ENCODE measurements at places on chromosomes 13 and 19. TPM values are rescaled to one million over a fixed set of nuclear protein-coding genes. Genes with fewer than 3 reads are reported as not detected.

LGALS4 gene
- 0.20 TPM for total RNA-seq

ICAM4 gene
- 0.71 TPM for total RNA-seq

S1PR2 gene
- total RNA-seq = 4.7 TPM

SYNE4 gene
- 1.2 TPM for total RNA-seq

TSKS gene
- total RNA-seq = 0.10 TPM

SIGLEC10 gene
- not detected for total RNA-seq

VAV1 gene
- total RNA-seq = 0.14 TPM

RXFP2 gene
- total RNA-seq = not detected

RPS16 gene
- total RNA-seq = 323 TPM

IL11 gene
- total RNA-seq = 3.7 TPM

USPL1 gene
- total RNA-seq = 12.4 TPM

- no peak for DNase-seq
Observed at GRCh38 chr19:18453269-18454024, 15.5 kb upstream of the ISYNA1 start.

GRCh38 chr19:9566729-9567128 lies 17.6 kb downstream of the ZNF121 start:
- no peak for DNase-seq

- peak; percentile 99 for DNase-seq
Observed at GRCh38 chr19:6103217-6103644, 7.1 kb downstream of the RFX2 start.

GRCh38 chr19:28034936-28035335 lies 1178.0 kb downstream of the UQCRFS1 start:
- DNase-seq = no peak

DNA sequence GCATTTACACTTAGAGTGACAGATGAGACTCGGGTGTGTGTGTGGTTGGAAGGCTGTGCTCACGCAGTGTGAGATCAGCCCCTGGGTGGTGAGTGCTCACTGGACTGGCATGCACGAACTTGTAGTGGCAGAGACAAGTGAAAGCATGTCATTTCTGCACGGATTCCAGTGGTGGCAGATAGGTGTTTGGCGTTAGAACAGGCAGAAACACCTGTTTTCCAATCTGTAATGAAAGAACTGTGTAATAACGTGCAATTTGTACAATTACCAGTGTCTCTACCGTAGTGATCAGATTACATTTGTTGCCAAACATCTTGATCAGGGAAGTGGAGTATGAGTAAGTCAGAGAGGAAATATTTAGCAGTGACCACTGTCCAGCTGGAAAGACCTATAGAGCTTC lies 8.2 kb downstream of the LAMP1 start:
- peak; percentile 92 for DNase-seq

GRCh38 chr13:91596842-91597241 lies 198.4 kb downstream of the GPC5 start:
- DNase-seq = no peak

DNA sequence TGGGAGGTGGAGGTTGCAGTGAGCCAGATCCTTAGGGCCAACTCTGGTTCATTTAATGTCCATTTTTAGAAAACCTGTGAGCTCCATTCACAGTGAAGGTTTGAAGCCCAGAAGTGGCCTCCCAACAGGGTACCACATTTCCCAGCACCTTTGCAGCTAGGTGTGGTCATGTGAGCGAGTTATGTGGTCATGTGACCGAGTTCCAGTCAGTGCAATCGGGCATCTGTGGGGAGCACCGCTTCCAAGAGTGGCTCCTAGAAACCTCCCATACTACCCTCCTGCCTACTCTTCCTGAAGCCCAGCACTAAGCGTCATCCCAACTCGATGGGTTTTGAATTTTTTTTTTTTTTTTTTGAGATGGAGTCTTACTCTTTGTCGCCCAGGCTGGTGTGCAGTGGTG lies 663 bp upstream of the PLA2G4C start:
- no peak for DNase-seq

- no peak for DNase-seq
Observed at GRCh38 chr19:38635483-38636399, 11.7 kb upstream of the ACTN4 start.

GRCh38 chr13:53158201-53158600 lies 129.6 kb downstream of the OLFM4 start:
- DNase-seq = no peak

- DNase-seq = no peak
Observed at GRCh38 chr19:44887648-44888047, 3.4 kb upstream of the TOMM40 start.

DNA sequence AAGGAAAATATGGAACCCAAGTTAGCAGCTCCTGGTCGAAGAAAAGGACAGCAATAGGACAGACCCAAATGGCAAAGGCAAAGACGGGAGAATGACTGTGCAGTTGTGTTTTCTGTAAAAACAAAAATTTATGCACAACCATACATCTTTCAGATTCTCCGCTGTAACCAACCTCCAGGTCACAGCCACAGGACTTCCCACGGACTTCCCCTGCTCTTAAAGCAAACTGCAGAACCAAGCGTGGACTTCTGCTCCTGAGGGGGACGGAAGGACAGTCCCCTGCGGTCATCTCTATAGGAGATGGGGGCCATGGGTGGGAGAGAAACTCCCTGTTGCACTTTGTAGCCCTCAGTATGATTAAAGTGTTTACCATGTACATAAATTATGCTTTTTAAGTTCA lies 2.5 kb downstream of the GRTP1 start:
- no peak for DNase-seq

GRCh38 chr19:49142866-49143335 lies 12.3 kb downstream of the HRC start:
- peak; percentile 68 for DNase-seq

DNA sequence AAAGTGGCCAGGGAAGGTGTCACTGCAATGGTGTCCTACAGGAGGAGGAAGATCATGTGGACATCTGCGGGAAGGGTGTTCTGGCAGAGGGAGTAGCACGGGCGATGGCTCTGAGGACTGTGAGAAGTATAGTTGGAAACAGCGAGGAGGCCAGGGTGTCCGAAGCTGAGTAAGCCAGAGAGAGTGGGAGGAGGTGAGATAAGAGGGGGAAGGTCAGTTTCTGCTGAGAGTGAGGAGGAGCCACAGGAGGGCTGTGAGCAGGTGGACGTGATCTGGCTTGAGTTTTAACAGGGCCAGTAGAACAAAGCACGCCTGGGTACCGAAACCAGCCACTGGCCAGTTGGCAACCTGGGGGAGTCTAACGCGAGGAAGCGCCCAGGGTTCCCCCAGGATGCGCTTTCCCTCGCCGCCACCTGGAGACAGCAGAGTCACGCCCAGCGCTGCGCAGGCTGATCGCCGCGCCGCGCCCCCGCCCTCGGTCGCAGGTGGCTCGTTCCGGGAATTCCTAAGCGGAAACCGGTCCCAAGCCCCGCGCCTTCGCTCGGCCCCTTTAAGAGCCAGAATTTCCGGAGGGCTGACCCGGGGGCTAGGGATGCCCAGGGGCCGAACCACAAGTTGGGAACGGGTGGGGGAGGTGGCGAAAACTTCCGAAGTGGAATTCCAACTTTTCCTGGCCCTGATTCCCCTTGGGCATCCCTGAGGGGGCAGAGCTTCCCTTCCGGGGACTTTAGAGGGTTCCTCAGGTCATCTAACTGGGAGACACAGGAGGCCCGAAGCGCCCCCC lies 1.1 kb upstream of the LSR start:
- peak; percentile 88 for DNase-seq

GRCh38 chr19:45632468-45633196 lies 6.6 kb downstream of the EML2 start:
- DNase-seq = peak; percentile 97

- no peak for DNase-seq
Observed at GRCh38 chr13:91203430-91203829, 144.1 kb upstream of the MIR17HG start.

- DNase-seq = no peak
Observed at GRCh38 chr13:91074091-91074490, 273.4 kb upstream of the MIR17HG start.

GRCh38 chr13:104006625-104007075 lies 940.4 kb upstream of the SLC10A2 start:
- DNase-seq = no peak

DNA sequence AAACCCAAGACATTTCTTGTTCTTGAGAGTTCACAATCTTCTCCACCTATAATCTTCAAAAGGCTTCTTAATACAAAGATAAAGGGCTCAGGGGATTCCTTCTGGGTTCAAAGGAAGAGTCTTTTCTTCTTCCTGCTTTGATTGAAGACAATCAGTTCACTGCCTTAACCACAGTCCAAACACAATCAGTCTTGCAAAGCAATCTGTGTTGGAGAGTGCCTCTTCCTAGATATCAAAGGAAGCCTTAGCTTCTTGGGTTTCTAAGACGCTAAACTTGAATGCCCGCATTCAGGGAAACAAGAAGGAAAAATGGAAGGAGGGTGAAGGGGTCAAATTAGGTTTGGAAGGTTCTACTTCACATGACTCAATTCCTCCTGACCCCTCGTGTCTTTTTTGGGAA lies 27.2 kb downstream of the RANBP3 start:
- DNase-seq = no peak

- DNase-seq = no peak
Observed at GRCh38 chr13:65236841-65237418, 1993.2 kb downstream of the PCDH9 start.

GRCh38 chr13:20559659-20560356 lies 7.1 kb upstream of the IFT88 start:
- DNase-seq = no peak

GRCh38 chr19:30312582-30313352 lies 59.4 kb upstream of the ZNF536 start:
- DNase-seq = no peak

DNA sequence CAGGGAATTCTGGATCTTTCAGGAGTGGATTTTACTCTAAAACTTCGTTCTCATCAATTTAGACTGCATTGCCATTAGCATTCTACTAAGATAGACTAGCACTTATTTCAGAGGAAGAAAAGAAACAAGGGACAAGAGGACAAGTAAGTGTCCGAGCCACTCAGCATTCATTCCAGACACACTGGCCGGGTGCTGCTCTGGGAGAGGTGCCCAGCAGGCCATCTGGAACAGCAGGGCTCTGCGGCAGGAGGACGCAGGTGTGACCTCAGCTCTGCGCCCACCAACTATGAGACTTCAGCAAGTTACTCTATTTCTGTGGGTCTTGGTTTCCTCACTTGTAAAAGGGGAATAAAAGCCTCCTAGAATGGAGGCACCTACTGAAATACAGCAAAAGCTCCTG lies 4.2 kb downstream of the EPS15L1 start:
- no peak for DNase-seq

- no peak for DNase-seq
Observed at GRCh38 chr19:18745012-18745735, 45.9 kb downstream of the COMP start.

DNA sequence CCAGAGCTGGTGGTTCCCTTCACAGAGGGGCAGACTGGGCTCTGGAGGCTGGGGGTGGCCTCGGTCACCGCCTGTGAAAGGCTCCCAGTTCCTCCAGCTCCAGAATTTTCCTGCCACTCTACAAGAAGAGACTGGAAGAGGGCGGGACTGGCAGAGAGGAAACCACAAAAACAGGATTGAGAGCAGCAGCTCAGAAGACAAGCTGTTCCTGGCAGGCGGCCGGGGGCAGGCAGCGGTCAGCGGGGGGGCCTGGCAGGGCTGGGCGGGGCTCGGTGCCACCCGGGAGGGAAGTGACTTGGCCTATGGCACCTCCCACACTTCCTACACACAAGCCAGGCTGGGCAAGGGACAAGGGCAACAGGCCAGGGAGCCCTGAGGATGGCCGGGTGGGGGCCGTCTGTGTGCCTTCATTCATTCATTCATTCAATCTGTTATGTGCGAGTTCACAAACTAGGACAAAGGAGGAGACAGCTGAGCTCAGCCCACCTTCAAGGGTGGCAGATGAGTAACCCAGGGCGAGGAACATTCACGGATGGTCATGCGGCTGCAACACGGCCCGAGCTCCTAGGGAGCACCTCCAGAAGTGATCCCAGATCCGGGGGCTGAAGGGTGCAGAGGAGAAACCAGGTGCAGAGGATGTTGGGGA lies 16.9 kb upstream of the BTBD2 start:
- DNase-seq = peak; percentile 80

DNA sequence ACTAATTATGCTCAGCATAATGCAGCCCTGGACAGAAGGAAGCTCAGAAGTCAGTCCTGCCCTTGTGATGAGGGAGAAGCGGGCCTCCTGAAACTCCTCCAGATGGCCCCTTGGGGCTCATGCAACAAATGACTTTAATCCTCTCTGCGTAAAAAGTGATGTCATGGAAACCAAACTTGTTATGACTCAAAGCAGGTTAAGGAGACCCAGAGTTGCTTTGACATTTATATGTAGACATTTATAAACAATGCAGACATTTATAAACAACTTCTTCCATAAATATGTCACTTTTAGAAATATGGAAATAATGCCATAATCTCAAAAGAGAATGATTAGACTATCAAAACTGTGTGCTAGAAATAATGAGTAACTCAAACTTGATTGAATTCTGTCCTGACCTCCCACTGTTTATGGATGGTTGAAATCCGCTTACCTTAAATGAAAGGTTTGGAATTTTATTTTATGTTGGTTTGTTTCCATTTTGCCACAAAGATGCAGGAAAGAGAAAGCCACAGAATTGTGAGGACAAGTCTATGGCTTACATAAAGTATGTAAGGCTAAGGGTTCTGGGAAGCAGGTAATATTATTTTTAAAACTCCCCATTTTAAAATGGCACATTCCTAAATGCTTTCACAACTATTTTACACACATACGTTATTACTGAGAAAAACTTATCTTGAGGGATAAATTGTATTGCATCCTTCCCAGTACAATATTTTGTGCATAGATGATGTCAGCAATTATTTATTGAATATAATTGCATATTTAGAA lies 73.7 kb downstream of the CYSLTR2 start:
- DNase-seq = peak; percentile 35

DNA sequence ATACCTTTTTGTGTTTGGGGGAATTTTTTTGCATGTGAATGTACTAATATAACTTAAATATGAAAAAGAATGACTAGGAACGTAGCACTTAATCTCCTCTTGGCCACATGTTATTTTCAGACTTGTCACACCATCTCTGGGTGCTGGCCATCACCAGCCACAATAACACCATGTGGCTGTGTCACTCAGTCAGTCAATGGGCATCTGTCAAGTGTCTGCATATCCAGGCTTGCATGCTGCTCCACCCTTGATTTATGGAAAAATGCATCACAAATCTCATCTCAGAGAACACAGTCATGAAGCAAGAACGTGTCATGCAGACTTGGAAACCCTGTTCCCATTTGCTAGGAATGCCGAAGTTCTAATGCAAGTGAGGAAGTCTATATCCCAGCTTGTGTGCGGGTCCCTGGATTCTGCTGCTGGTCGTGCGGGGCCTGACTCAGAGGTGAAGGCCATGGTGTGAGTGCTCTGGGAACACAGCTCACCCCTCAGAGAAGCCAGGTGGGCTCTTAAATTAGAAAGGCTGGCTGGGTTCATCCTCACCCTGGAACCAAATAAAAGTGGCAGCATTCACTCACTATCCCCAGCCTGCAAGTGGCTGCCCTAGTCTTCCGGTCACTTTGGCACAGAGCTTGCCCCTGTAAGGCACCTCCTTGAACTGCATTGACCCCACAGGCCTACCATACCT lies 53.6 kb upstream of the ARHGEF7 start:
- no peak for DNase-seq

- no peak for DNase-seq
Observed at GRCh38 chr13:98286799-98287198, 109.7 kb upstream of the RNF113B start.
